NCI-H2081 treated with DMSO at 0.1 percent for 48 hours (cell line): ENCODE measurements at places on chromosomes 5 and 9.

- no peak for DNase-seq
Measured at GRCh38 chr5:125327676-125328075, 581.2 kb upstream of the ZNF608 start.

- no peak for DNase-seq
Measured at GRCh38 chr9:21316860-21317259, 11.7 kb upstream of the IFNA5 start.

GRCh38 chr5:56446728-56447127 is 213.6 kb upstream of the ANKRD55 start:
- no peak for DNase-seq

DNA sequence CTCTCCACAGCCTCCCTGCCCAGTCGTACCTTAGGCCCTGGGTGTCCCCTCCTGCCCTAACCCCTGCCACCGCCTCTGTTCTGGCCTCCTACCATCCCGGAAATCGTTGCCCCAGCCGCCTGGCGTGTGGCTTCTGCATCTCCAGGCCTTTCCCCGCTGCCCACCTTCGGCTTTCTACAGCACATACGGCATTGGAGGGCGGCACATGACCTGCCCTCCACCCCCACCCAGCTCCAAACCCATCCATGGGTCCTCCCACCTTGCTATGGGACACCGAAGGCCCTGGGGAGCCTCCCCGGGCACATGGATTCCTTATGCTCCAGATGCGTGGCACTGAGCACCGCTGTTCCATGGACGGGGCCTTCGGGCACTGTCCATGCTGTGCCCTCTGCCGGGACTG is 32.0 kb downstream of the FGF18 start:
- DNase-seq = no peak

DNA sequence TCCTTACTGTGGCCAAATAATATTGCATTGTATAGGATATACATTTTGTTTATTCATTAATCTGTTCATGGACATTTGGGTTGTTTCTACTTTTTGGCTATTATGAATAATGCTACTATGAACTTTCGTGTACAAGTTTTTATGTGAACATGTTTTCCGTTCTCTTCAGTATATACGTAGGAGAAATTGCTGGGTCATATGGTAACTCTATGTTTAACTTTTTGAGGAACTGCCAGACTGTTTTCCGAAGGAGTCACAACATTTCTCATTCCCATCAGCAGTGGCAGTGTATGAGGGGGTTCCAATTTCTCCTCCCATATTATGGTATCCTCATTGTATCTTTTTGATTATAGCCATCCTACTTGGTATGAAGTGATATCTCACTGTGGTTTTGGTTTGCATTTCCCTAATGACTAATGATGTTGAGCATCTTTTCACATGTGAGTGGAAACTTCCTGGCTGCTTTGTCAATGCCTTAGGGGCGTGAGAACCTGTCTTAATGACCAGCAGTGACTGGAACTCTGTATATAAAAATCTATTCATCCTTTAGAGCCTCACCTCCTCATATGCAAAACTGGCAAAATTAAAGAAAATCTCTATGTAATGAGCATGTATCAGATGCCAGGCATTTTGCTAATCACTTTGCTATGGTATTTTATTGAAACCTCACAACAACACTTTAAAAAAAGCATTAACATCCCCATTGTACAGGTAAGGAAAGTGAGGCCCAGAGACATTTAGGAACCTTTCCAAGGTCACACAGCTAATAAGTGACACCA is 47.8 kb upstream of the TGFBR1 start:
- DNase-seq = no peak

DNA sequence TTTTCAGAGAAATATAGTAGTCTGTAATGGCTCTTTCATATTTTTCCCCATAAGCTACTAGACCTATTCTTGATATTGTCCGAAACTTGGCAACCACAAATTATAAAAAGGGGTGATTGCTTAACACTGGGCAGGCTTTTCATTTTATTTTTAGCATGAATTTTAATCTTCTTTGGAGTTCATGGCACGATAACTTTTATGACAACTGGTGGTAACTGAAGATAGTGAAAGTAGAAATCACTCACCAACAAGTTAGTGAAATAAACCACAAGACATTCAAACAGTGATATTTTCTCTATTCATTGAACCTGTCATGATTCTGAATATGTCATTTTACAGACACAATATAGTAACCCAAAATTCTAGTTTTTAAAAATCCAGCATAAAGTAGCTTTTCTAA is 213.9 kb downstream of the PRDM9 start:
- DNase-seq = no peak

GRCh38 chr5:122067390-122067789 is 10.7 kb downstream of the LOX start:
- no peak for DNase-seq

DNA sequence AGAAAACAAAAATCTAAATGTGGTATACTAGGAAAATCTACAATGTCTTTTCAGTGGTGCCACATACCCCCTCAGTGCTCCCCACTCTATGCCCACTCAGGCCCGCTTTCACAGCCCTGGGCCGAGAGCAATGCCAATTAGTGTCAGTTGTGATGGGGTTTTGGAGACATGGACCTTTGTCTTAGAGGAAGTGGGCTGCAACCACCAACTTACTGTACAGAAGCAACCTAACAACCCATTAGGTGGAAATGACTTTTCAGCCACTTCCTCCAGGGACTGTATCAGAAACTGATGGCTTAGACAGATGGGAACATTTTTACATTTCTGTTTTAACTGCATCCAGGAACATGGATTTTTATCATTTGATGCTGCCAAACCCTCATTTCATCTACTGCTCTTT is 268.0 kb downstream of the BNC2 start:
- no peak for DNase-seq

- DNase-seq = no peak
Measured at GRCh38 chr9:84170521-84171141, 169.9 kb downstream of the SLC28A3 start.

DNA sequence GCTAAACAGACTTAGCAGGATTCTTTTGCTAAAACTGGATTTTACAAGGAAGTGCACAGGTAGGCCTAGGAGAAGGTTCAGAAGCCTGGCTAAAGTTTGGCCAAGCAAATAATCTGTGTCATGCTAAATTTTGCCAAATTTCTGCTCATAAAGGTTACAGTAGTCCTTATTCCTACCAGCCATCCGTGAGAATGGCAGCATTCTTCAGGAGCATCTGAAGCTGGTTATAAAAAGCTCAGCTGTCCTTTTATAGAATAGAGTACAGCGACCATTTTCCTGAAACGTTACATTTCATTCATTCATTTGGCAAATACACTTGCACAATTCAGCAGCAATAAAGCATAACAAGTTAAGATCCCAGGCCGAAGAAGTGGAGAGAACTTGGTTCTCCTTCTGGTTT is 6.9 kb downstream of the GSN start:
- no peak for DNase-seq

GRCh38 chr9:130599625-130600024 is 20.2 kb downstream of the FUBP3 start:
- no peak for DNase-seq

GRCh38 chr5:163309914-163310313 is 127.5 kb upstream of the CCNG1 start:
- no peak for DNase-seq

GRCh38 chr9:19469271-19469670 is 60.5 kb downstream of the ACER2 start:
- no peak for DNase-seq

DNA sequence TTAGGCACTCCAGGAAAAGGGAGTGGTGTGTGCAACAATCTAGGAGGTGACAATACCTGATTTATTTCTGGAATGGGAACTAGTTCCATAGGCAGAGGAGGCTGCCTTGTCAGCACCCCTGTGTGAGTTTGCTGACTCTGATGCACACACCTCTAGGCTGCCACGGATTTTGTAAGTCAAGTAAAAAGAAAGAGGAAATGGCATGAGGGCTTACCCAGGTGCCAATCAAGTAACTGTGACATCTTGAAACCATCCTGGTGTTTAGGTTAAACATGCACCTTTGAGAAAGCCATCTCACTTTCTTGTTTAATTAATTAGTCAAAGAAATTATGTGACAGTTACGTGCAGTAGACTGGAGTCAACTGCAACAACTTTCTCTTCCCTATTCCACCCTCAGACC is 32.3 kb upstream of the FAM81B start:
- DNase-seq = no peak

- no peak for DNase-seq
Measured at GRCh38 chr5:132979367-132979940, 16.0 kb upstream of the AFF4 start.

GRCh38 chr5:157172403-157172802 is 6.3 kb upstream of the GARIN3 start:
- no peak for DNase-seq

DNA sequence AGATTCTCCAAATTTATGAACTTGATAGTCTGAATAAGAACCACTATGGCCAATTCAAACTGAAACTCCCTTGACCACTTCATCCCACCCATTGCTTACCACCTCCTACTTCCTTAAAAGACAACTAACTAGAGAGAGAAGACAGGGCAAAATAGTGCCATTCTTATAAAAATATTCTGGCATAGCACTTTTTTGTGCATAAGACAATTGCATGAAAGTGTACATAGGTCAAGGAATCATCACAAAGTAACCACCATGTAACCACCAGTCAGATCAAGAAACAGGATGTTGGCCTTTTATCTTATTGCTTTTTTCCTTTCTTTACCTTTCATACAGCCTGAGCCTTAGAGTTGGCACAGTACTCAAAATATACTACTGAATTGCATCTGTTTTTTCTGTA is 8.1 kb upstream of the ARSB start:
- DNase-seq = no peak

- DNase-seq = peak; percentile 98
Measured at GRCh38 chr5:78016863-78017529, 240.9 kb upstream of the TBCA start.

DNA sequence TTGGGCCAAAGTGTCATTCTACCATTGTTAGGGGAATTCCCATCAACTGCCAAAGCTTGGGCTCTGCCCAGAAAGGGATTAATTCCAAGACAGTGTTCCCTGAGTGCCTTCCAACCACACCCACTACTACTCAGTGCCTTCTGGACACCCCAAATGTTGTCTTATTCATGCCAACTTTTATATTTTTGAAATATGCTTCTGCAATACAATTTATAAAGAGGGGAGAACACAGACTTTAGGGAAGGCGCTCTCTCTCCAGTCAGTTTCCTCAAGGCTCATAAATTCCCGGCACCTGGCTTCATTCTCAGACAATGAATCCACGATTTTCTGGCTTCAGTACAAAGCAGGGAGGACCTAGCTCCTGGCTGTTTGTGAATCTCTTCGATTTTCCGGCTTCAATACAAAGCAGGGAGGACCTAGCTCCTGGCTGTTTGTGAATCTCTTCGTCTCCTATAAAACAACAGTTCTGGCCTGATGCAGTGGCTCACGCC is 120.1 kb upstream of the MYO10 start:
- no peak for DNase-seq

DNA sequence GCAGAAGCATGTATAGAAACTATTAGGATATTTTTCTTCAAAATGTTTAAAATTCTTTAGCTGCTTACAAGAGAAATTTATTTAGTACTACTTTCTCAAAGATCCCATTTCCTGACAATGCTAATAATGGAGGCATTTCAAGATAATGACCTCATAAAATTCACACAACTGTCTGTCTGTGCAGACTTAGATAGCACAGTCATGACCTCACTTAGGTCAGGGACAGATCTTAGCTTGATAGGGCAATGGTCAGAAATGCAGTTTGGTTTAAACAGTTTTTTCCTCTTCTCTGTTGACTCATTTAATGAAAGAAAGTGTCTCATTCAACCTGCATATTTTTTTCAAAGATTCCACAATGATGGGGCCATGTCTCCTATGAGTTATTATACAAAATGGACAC is 128.4 kb downstream of the GRIA1 start:
- no peak for DNase-seq

DNA sequence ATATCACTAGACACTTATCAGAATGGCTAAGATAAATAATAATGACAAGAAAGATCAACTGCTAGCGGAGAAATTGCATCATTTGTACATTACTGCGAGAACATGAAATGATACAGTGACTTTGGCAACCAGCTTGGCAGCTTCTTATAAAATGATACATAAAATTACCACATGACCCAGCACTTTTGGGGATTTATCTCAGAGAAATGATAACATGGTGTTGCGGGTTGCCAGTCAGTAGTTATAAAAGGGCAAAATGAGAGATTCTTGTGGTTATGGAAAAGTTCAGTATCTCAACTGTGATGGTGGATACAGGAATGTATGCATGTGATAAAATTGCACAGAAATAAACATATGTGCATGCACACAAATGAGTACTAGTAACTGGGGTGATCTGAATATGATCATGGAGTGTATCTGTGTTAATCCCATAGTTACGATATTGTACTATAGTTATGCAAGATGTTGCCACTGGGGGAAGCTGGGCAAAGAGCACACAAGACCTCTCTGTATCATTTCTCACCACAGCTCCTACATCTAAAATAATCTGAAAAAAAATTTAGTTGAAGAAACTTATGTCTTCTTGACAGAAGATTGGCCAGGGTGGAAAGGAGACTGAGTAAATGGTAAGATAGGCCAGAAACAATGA is 128.9 kb downstream of the NXNL2 start:
- DNase-seq = no peak

- no peak for DNase-seq
Measured at GRCh38 chr9:108262836-108263235, 593.0 kb downstream of the ACTL7B start.

GRCh38 chr5:978054-978453 is 30.5 kb upstream of the NKD2 start:
- DNase-seq = no peak

- no peak for DNase-seq
Measured at GRCh38 chr5:74336297-74336696, 304.2 kb downstream of the ENC1 start.

GRCh38 chr9:82745919-82746318 is 317.0 kb downstream of the RASEF start:
- no peak for DNase-seq

- DNase-seq = no peak
Measured at GRCh38 chr5:74918232-74918669, 52.1 kb upstream of the FAM169A start.

- DNase-seq = no peak
Measured at GRCh38 chr5:153863951-153864350, 174.8 kb downstream of the FAM114A2 start.

- no peak for DNase-seq
Measured at GRCh38 chr5:37668524-37669047, 171.3 kb downstream of the GDNF start.

DNA sequence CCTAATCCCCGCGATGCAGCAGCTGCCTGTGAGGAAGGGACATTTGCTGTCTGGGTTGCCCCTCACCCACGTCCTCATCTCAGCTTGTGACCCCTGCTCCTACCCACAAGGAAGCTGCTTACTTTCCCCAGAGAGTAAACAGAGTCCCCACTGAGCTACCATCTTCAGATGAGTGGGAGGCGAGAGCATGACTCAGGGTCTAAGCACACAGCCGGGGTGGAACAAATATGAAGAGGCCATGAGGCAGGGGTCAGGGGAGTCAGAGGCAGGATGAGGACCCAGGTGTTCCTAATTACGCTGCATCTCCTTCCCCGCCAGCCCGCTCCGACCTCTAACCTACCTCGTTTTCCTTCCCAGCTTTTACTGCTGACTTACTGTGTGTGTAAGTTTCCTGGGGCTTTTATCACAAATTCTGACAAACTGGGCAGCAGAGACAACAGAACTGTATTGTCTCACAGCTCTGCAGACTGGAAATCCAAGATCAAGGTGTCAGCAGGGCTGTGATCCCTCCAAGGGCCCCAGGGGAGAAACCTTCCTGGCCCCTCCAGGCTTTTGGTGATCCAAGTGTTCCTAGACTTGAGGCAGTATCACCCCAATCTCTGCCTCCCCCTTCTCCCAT is 94.0 kb upstream of the DNAH5 start:
- no peak for DNase-seq

- DNase-seq = peak; percentile 5
Measured at GRCh38 chr5:61701877-61702602, 370.0 kb downstream of the ZSWIM6 start.
